ENCODE measurements at places on chromosomes 2 and 18.
A peak's percentile ranks its signal among the peaks of the same experiment; 100 is the strongest.

GRCh38 chr2:172013396-172013795 lies 13.6 kb downstream of the METAP1D start:
- DNase-seq: no peak

- DNase-seq: no peak
Observed at GRCh38 chr2:207423886-207424285, 105.9 kb upstream of the CREB1 start.

DNA sequence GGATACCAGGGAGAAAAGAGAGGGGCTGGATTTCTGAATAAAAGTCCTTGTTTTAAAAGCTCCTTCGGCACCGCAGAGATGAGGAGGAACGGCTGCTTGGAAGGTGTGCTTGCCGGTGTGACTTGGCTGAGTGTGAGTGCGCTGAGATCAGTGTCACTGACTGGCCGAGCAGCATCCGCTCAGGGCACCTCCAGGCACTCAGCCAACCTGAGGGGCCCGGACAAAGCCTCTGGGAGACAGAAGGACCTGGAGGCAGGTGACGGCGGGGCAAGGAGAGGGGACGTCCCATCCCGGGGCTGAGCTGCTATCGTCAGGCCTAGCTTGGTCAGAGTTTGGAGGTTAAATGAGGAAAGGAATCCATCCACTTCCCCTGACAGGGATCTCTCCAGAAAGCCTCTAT lies 16.8 kb upstream of the ALLC start:
- DNase-seq: no peak

DNA sequence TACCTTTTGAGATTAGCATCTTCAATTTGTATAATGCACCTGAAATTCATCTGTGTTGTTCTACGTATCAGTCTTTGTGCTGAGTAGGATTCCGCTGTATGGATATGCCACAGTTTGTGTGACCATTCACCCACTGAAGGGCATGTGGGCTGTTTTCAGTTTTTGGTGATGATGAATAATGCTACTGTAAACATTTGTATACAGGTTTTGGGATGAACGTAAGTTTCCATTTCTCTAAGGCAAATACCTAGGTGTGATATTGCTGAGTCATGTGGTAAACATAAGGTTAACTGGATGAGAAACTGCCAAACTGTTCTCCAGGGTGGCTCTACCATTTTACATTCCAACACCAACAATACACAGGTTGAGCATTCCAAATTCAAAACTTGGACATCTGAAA lies 35.1 kb downstream of the CABYR start:
- no peak for DNase-seq

GRCh38 chr18:49041435-49042245 lies 90.9 kb upstream of the SMAD7 start:
- peak; percentile 68 for DNase-seq

DNA sequence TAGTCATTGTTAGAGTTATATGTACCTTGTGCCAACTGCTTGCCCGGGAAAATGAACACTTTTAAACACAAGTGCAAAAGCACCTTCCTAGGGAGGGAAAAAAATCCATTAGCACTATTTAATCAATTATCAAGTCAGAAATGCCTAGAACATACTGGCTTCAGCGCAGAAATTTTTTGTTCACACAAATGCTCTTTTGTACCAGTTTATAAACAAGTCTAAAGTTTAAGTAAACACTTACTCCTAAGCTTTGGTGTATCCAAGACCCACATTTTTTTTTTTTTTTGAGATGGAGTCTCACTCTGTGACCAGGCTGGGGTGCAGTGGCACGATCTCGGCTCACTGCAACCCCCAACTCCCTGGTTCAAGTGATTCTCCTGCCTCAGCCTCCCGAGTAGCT lies 30.6 kb downstream of the GFPT1 start:
- no peak for DNase-seq

Measured in CD4-positive, alpha-beta T cell treated with Interleukin-6 for 4 hours (primary cell).